ENCODE measurements at places on chromosomes 3 and 15.

- DNase-seq: no peak
Observed at GRCh38 chr15:85611361-85611760, 183.4 kb downstream of the KLHL25 start.

DNA sequence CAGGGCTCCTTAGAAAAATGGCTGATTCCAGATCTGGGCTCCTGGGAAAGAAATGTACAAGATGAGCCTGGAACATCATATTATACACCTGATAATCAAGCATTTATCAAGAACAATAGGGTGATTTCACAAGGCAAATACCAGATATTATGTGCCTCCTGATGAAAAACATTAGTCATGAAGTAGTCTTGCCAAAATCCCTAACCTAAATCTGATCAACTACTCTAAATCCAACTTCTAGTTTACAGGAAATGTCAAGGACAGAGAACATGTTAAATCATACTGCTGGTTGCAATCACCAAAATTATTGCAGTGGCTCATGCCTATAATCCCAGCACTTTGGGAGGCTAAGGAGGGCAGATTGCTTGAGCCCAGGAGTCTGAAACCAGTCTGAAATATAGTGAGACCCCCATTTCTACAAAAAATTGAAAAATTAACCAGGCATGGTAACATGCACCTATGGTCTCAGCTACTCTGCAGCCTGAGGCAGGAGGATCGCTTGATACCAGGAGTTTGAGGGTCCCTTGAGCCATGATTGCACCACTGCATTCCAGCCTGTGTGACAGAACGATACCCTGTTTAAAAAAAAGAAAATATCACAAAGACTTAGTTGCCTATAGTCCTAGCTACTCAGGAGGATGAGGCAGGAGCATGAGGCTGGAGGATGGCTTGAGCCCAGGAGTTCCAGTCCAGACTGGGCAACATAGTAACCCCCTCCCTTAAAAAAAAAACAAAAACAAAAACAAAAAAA lies 34.9 kb upstream of the ATP13A3 start:
- DNase-seq: peak; percentile 96

GRCh38 chr15:48144889-48145288 lies 24.1 kb downstream of the SLC24A5 start:
- peak; percentile 24 for DNase-seq

DNA sequence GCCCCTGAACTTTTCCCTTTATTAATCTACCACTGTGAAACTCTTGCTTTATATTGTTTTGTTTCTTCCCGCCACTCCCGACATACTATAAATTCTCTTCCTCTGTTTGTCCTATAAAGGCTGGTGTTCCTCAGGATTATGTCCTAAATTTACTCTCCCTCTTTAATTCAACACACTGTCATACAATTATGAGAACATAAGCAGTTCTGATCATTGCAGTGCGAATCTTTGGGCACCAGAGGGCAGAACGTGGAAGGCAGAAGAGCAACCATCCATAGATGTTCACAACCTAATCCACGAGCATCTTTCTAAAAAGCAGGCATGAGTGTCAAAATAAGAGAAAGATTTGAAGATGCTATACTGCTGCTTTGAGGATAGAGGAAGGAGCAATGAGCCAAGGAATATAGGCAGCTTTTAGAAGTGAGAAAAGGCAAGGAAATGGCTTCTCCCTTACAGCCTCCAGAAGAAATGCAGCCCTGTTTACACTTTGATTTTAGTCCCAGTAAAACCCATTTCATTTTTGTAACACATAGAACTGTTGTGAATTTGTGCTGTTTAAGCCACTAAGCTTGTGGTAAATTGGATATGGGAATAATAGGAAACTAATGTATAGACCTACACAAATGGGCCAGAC lies 179.4 kb downstream of the GBE1 start:
- peak; percentile 51 for DNase-seq

DNA sequence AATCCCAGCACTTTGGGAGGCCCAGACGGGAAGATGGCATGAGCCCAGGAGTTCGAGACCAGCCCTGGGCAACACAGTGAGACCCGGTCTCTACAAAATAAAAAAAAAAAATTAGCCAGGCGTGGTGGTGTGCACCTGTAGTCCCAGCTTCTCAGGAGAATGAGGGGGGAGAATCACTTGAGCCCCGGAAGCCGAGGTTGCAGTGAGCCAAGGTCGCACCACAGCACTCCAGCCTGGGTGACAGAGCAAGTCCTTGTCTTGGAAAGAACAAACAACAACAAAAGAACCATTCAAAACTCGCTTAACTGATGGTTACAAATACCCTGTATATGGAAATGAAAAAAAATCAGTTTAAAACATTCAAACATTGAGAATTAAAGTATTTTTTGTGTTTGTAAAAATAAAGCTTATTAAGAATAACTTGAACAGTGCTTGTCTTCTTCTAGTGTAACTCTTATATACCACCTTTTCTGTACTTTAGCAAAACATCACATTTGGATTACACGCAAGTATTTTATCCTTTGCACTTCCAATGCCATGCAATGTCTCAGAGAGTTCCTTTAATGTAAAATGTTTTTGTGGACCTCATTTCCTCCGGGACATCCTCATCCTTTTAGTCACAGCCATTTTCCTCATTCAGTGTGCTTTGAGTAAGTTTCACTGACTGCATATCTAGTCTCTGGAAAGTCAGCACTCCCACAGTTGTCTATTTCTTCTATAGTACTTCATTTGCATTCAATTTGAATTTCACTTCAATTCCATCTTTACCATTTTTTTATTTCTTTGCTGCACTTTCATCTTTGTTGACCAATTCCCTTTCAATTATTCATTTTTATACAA lies 113.0 kb upstream of the GOLGA8J start:
- DNase-seq: no peak

DNA sequence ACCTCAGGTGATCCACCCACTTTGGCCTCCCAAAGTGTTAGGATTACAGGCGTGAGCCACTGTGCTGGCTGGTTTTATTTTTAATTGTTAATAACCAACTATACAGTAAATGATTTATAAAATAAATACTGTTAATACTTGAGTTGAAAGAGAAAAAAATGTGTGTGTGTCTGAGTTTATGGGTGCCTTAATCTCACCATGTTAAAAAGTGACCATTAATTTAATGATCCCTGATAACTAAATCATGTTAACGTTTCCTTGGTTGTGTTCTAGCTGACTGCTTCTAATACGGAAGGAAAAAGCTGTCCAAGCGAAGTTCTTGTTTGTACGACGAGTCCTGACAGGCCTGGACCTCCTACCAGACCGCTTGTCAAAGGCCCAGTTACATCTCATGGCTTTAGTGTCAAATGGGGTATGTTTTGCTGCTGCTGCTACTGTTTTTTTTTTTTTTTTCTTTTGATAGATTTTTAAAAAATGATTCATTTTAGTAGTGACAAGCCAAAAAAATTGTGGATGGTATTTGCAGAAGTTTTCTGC lies 113.5 kb downstream of the GHSR start:
- no peak for DNase-seq
